ENCODE measurements at places on chromosomes 2 and 18.

- DNase-seq, result no peak
Measured at GRCh38 chr2:62604336-62604735, 98.3 kb upstream of the TMEM17 start.

- DNase-seq, result no peak
Measured at GRCh38 chr2:240111253-240111652, 24.9 kb downstream of the COPS9 start.

GRCh38 chr2:136215908-136216472, 98.0 kb upstream of the CXCR4 start:
- no peak for DNase-seq

GRCh38 chr18:9993521-9994025, 79.8 kb downstream of the VAPA start:
- no peak for DNase-seq

DNA sequence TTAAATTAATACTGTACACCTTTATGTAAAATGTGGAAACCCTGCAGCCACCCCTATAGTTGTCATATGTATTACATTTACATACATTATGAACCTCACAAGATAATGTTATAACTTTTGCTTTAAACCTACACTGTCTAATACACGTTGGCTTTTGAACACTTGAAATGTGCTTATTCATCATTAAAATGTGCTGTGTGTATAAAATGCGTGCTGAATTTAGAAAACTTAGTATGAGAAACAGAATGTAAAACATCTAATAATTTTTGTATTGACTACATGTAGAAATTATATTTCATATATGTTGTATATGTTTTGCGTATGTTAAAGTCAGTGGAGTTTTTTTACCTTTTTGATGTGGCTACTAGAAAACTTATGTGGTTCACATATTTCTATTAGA, 68.8 kb downstream of the MAPRE2 start:
- DNase-seq, result no peak

- no peak for DNase-seq
Measured at GRCh38 chr18:10169064-10169562, 255.3 kb downstream of the VAPA start.

GRCh38 chr2:236610991-236611821, 41.6 kb downstream of the ACKR3 start:
- no peak for DNase-seq

- DNase-seq, result peak; percentile 6
Measured at GRCh38 chr2:44753552-44754285, 187.8 kb upstream of the SIX3 start.

DNA sequence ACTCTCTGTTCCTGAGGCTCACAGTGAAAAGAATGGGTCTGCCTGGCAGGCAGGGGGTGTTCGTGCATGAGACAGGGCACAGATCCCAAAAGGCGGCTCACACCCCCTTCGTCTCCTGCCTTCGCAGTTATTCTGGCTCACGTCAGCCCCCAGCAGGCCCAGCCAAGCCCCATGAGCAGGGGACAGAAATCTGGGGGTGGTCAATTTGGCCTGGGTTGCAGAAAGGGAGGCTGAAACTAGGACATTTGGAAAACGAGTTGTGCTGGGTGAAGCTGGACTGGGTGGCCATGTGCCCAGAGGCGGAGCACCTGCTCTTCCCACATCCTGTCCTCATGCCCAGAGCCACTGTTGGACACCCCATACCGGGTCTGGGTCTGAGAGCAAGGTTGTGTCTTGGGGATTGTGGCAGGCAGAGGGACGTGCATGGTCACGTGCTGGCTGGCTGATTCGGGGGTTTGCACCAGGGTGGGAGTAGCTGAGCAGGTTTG, 99.0 kb upstream of the MCFD2 start:
- DNase-seq, result no peak

DNA sequence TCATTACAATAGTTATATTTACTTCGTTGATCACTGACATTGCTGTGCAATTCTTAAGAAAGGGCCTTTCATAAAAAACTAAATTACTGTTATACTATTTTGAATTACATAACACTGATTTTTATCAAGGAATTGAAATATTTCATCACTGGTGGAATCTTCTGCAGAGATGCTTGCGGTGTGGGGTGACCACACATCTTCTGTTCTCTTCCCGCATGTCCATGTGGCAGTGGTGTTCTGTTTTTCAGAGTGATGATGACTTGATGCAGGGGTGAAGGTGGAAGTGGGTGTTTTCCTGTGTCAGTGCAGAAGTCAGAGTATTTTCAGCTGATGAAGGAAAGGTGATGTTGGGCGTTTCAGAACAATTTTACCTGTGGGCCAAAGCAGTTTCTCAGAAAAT, 7.0 kb downstream of the CNDP2 start:
- DNase-seq, result no peak

DNA sequence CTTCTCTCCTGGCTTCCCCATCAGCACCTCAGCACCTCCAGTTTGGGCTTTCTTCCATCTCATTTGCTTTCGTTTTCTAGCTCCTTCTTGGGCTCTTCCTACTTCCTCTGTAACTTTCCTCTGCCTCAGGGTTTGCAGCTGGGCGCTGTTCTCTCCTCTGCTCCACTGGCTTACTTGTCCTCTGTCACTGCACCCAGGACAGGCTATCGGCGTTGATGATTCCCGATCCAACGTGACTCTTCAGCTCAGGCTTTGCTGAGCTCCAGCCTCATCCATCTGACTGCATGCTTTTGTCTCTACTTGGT, 362.4 kb downstream of the CYRIA start:
- DNase-seq, result no peak

GRCh38 chr2:49111006-49111405, 43.3 kb downstream of the FSHR start:
- no peak for DNase-seq

GRCh38 chr2:234438305-234438977, 58.4 kb downstream of the ARL4C start:
- DNase-seq, result no peak

DNA sequence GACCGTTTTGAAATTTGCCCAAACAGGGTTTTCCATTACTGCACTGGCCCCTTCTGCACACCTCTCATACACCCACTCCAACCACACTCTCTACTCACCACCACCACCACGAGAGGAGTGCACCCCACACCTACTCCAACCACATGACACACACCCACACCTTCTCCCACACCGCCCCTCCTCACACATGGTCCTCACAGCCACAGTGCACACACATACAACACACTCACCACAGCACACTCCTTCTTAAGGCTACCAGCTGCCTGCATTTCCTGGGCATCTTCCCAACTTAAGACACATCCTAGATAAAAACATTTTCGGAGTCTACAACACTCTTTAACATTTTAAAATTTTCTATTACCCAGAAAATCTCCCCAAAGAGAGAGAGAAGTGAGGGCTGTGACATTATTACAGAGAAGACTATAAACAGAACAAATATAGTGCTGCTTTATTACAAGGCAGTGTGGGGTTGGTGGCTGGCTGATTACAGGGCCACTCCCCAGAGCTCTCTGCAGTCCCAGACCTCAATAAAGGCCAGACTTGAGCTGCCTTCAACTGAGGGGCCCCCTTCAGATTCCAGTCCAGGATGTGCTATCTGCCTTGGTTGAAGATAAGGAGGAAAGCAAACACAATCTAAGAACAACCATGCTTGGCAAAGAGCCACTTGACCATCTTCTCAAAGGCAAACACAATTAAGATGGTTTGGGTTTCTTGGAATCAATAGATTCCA, 36.1 kb downstream of the NHEJ1 start:
- DNase-seq, result no peak

DNA sequence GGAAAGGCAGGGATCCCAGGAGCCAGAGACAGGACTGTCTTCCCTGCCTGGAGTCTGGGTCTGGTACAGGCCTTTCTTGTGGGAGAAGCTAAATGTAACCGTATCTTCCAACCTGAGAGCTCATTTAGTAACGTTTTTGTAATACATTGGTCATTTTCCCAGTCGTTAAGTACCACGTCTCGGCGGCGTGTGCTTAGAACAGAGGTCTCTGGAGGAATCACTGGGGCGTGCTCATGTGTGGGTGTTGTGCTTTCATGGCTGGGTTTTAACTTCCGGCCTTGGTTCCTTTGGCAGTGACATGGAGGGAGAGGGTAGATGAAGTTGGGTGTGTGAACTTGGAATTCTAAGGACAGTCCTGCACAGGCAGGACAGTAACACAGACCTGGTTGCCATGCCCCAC, 79.7 kb downstream of the NCK2 start:
- no peak for DNase-seq

- no peak for DNase-seq
Measured at GRCh38 chr2:7900593-7900992, 781.3 kb upstream of the ID2 start.

- no peak for DNase-seq
Measured at GRCh38 chr18:9015689-9016088, 86.8 kb upstream of the NDUFV2 start.

GRCh38 chr18:48733643-48734253, 194.9 kb downstream of the CTIF start:
- DNase-seq, result no peak

GRCh38 chr2:72126186-72127100, 21.2 kb downstream of the CYP26B1 start:
- DNase-seq, result no peak

DNA sequence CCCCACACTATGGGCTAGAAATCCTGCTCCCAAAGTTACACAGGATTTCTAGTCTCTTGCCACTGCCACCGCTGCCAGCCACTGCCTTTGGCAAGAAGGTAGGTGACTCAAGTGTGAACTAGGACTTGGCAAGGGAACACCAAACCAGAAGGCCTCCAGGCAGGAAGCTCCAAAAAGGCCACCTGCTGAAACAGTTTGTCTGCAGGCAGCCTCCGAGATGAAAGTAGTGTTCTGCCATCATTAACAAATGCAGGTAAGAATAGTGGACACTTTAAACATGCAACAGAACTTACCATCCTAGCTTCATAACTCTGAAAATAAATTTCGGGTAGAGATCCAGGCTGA, 3.9 kb downstream of the ANKRD44 start:
- DNase-seq, result no peak

DNA sequence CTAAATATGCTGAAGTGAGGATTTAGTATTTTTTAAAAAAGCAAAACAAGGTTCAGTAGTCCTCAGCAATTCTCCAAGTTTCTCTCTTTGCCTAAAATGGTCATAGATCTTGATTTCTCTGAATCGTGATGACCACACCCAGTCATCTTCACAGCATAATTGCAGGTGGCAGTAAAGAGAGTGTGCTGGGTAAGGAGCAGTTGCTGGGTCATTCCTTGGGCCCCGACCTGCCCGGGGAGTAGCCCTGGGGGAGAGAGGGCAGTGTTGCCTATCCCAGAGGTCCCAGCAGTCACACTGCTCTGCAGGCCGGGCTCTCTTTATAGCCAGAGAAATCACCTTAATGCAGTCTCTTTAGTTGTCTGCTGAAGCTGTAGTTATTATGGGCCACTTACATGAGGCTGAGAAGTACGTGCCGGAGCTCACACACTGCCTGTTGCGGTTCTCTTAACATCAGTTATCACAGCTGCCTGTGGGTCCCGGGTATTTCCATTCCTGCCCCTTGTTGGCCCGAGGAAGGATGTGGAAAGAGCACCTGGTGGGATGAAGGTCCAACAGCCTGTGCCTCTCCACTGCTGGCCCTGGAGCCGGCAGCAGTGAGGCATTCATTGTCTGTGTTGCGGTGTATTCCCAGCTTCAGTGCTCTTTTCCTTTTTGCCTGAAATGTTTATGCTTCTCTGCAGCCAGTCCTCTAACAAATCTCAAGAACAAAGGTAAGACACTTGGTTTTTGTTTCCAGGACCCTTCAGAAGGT, 230.1 kb downstream of the ALPK2 start:
- no peak for DNase-seq

DNA sequence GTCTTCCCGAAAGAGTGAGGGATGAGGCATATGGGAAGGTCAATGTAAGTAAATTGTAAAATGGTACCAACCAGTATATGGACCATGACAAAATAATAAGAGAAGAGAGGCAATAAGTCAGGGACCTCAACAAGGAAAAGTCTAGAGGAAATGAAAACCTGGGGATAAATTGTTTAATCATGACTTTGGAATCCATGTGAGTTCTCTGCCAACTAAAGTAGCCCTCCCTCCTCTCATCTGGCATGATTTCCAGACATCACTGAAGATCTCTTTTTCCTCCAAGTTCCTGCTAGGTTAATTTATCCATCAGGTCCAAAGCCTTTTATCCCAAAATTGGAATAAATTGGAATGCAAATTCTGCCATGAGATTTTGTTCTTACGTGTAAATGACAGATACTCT, 417.9 kb downstream of the NRXN1 start:
- no peak for DNase-seq

GRCh38 chr18:7733642-7734041, 166.5 kb downstream of the PTPRM start:
- DNase-seq, result no peak

DNA sequence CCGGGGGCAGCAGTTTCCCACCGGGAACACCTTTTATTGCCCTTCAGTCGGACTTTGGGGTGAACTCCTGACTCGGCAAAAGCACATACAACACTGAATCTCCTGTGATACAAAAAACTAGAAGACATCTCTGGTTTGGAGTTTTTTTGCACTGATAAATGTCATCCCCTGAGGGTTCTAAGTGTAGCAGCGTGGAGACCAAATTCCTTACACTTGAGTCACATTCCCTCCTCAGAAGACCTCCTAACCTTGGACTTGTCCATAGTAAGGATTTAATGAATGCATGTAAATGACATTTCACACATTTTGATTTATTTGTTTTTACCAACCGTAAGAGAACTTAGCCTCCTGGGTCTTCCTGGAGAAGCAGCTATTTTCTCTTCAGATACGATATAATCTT, 54.0 kb upstream of the GPR45 start:
- DNase-seq, result no peak

GRCh38 chr2:64825831-64826491, 163.2 kb upstream of the SLC1A4 start:
- no peak for DNase-seq

- DNase-seq, result no peak
Measured at GRCh38 chr2:153100151-153100550, 378.4 kb downstream of the RPRM start.

DNA sequence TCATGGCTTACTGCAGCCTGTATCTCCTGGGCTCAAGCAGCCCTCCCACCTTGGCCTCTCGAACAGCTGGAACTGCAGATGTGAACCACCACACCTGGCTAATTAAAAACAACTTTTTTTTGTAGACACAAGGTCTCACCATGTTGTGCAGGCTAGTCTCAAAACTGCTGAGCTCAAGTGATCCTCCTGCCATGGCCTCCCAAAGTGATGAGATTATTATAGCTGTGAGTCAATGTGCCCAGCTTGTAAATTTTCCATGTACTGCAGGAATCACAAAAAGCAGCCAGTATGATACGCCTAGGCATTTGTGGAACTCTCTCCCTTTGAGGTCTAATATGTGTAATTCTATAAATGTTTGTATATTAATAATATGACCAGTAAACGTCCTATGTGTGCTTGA, 59.9 kb downstream of the MSH6 start:
- no peak for DNase-seq

DNA sequence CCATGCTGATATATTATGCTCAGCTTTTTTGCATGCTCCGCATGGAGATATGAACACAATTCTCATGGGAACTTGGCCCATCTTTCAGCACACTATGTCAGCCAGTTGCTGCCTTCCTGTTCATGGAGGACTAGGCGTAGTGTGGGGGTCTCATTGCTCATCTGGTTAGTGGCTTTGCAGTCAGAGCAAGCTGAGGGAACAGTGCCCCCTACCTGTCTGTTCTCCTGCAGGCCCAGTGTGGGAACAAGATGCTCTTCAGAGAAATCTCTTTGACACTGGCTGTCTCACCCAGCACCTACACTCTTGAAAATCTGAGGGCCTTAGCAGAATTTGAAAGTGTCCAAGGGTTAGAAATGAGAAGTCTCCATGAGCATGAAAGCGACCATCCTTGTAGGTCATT, 47.1 kb downstream of the SPTBN1 start:
- DNase-seq, result peak; percentile 12
